Activated T-cell treated with anti-CD3 and anti-CD28 coated beads, Interleukin-2, amount 50 U/mL, for 72 hours (primary cell): ENCODE measurements at places on chromosomes 1 and 21. TPM values are rescaled to one million over a fixed set of nuclear protein-coding genes. Genes with fewer than 3 reads are reported as not detected.

MARK1 gene
- 0.05 TPM for total RNA-seq

KAZN gene
- 0.58 TPM for total RNA-seq

INSRR gene
- total RNA-seq, result 0.30 TPM

IVL gene
- not detected for total RNA-seq
